ENCODE measurements at places on chromosomes 11 and 22.

DNA sequence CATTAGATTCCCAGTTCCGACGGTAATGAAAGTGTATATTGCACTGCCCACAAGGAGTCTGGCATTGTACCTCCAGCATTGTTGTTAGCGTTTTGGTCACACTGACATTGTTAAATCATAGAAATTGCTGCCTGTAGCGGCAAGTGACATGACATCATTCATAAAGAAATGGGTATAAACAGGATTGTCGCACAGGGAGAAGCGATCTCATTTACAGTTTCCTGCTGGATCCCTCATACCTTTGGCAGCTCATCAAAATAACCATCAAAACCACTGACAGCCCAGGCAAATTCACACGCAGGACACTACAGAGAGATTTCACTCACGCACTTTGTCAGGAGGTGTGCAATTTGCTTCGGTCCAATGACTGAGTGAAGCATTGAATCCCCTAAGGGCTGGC is 3.5 kb downstream of the HTR3B start:
- DNase-seq, result no peak

- DNase-seq, result no peak
These were observed 693.9 kb upstream of the CHORDC1 start for GRCh38 chr11:90916706-90917105.

DNA sequence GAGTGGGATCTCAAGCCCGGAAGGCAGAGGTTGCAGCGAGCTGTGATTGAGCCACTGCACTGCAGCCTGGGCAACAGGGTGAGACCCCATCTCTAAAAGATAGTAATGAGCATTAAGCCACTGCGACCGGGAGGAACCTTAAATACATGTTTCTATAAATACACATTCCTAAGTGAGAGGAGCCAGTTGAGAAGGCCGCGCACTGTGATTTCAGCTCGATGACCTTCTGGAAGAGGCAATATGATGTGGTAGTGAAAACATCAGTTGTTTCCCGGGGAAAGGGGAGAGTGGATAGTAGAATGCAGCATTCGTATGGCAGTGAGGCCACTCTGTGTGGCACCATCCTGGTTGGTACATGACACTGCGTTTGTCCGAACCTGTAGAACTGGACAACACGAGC is 18.0 kb downstream of the PTDSS2 start:
- no peak for DNase-seq

- DNase-seq, result no peak
These were observed 3.0 kb downstream of the INPPL1 start for GRCh38 chr11:72227316-72228228.

DNA sequence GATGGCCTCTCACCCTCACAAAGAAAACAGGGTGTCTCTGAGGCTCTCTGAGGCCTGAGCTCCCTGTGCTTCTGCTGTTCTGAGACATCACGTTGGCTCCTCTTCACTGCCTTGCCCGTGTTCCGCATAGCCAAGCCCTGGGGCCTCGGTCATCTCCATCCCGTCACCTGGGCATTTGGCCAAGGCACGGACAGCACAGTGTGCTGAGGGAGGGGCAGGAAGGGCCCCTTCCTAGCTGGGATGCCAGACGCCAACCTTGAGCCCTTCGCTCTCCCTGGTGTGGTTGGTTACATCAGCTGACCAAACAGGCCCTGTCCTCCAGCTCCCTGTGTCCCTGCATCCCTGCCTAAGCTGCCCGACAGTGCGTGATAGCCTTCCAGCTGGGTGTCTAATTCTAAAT is 25.9 kb downstream of the MOV10L1 start:
- DNase-seq, result no peak

DNA sequence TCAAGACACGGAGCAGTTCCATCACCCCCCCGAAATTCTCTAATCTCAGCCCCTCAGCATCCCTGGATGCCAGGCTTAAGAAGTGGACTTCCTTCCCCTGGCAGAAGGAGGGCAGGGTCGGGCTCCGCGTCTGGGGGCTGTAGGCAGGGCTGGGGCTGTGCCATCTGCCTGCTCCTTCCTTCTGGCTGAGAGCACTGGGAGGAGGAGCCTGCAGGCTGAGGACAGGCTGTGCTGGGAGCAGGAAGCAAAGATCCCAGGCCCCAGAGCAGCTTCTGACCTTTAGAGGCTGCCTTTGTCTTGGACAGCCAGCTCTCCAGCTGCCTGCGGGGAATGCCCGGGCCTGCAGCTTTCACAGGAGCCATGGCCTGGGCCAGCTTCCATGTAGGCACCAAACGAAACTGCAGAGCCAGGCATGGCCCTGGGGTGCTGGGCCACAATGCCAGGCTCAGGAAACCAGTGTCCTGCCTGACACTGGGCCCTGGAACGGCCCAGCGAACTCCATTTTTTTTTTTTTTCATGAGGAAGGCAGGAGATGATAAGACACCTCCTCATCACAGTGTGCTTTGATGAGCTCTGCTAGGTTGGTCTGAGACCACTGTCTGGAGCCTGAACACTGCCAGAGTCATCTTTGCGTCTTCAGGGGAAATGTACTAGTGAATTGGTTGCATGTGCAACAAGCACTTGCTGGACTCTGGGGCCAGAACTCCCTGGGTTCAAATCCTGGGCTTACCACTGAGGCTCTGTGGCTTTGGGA is 67.9 kb downstream of the MCM5 start:
- no peak for DNase-seq

DNA sequence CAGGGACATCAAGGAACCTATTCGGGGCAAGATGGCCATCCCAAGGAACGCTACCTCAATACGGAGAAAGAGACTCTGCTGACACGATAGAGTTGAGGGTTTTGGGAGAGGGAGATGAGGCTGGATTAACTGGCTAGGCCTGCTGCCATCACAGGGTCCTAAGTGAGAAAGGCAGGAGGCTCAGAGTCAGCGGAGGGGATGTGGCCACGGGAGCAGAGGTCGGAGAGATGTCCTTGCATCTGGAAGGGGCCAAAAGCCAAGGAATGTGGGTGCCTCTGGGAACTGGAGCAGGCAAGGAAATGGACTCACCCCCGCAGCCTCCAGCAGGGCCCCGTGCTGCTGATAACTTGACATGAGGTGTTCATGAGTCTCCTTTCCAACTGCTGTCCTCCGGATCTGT is 31.0 kb upstream of the RFPL3 start:
- no peak for DNase-seq

- no peak for DNase-seq
These were observed 38.9 kb upstream of the CSNK2A3 start for GRCh38 chr11:11391796-11392463.

DNA sequence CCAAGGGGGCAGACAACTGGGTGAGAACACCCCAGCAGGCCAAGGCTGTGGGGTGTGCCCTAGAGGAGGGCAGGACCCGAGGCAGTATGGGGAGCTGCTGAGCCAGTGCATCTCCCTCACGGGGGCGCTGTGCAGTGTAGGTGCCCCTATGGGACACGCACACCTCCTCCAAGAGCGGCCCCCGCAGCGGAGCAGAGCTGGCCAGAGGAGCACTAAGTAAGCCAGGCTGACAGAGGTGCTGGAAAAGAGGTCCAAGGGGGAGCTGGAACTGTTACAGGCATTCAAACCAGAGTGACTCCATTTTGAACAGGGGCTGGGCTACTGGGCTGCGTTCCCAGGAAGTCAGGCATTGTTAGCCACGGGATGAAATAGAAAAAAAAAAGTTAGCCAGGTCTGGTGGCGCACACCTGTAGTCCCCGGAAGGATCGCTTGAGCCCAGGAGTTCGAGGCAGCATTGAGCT is 41.8 kb downstream of the TST start:
- peak; percentile 39 for DNase-seq

DNA sequence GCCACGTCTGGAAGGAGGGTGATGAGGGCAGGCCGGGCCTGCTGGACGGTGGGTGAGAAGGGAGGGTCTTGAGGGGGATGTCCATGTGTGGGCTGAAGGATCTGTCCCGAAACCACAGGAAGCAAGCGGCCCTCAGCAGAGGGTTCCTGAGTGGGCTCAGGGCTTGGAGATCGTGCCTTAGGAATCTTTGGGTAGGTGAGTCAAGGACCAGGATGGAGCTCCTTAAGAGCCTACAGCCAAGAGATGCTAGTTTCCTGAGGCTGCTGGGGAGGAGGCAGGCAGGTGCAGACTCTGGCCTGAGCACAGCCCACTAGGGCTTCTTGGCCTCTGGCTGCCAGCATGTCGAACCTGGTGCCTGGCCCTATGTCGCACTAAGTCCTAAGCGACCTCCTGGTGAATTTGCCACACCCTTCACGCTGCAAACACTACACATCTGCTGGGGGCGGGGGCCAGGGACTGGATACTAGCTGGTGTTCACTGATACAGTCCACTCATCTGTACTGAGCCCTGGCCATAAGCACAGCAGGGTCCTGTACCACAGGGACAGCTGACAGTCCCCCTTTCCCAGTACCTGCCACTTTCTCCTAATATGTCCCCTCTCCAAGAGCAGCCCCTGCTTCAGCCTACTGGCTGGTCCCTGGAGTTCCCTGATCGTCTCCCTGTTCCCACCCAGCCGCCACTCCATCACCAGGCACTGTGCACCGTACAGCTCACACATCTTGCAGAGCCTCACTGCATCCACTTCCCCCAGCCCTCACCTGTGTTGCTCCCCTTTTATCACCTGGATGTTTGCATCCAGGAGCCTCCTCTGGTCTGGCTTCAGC is 19.5 kb downstream of the GNAZ start:
- DNase-seq, result no peak

GRCh38 chr11:117919781-117920221 is 9.4 kb downstream of the TMPRSS13 start:
- DNase-seq, result peak; percentile 28

- DNase-seq, result peak; percentile 88
These were observed 1.2 kb upstream of the ZFP91 start for GRCh38 chr11:58577555-58578135.

- no peak for DNase-seq
These were observed 19.2 kb upstream of the MUC5B start for GRCh38 chr11:1203505-1204271.
